ENCODE measurements at places on chromosomes 5 and 9.

- DNase-seq = no peak
These were observed 14.4 kb upstream of the SLC22A4 start for GRCh38 chr5:132279801-132280200.

DNA sequence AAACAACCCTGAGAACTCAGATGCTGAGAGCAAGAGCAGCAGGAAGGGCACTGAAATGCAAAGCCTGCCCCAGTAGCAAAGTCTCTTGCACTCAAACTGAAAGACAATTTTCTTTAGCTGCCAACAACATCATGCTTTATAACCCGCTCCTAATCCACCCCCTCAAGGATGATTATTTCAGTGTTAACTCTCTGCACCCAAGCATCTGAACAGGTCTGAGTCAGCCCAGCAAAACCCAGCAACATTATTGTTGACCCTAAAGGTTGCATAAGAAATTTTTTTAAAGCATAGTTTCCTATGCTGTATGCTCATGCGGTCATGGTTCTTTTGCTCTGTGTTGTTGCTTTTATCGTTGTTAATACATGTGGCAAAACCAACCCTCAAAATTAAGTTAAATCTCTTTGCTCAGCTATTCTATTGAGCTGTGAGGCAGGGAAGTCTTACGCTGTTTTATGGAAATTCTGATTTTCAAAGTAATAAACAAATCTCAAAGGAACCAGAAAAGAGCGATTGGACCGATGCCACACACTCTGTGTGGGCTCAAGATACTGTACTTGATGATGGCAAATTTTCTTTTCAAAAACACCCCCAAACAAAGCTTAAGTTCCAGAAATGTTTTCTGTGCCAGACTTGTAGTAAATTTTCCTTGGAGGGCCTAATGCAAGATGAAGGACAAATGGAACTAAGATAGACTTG lies 440.6 kb upstream of the MPDZ start:
- DNase-seq = no peak

DNA sequence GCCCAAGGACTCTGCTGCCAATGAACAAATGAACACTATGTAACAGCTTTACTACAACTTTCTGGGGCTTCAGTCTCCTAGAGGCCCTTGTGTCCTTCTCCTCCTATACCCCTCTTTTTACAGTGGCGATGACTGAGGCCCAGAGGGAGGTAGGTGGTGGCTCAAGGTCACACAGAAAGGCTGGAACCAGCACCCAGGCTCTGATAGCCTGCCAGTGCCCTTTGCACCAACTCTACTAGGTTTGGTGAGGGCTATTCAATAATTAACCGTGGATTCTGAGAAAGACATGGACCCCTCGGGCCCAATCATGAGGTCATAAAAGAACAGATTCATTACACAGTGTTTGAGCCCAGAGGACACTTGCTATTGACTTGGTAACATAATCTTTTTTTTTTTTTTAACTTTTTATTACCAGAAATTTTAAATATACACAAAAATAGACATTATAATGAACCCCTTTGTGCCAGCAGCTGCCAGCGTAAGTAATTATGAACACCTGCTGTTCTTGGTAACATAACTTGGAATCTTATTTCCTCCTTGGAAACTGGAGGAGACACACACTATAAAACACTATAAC lies 6.1 kb upstream of the ALDH1B1 start:
- no peak for DNase-seq

DNA sequence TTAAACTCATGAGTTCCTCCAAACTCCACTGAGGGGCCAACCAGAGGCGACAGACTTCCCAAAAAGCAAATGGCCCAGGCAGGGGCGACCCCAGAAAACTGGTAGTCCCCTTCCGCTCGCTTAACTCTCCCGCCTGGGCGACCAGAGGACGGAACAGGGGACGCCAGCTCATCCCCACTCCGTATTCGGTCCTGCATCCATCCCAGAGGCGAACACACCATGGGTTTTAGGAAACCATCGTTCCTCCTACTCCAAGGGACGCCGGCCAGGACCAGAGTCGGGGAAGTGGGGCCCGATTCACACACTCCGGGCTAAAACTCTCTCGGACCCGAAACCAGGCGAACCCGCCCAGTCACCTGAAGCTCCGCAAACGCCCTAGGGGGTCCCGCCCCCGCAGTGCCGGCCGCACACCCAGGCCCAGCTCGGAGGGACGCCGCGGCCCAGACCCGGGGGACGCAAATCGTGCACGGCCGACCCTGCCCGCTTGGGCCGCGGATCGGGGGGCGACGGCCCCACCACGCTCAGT lies 478 bp downstream of the TEX10 start:
- no peak for DNase-seq

DNA sequence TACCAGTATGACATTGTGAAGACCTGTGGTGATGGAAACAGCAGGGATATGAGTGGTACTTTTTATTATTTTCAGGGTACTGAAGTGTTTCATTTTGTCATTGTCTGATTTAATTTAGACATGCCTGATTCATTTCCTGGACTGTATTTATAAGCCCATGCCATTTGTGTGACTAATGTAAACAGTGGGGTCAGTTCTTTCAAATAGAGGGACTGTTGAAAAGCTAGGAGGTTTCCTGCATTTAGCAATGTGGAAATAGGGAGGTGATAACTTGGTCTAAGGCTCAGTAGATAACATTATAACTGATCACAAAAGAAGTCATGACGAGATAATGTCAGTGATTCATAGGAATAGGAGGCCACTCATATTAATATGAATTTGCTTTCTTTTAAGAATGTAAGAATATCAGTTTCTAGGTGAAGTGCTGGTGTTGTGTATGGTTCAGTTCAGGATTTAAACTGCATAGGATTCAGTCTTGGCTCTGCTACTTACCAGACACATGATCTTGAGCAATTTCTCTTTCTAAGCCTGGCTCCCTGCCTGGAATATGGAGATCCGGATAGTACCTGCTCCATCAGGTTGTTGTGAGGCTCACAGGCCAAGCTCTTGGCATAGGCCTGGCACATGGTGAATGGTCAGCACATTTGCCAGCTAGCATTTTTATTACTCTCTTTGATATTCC lies 7.5 kb downstream of the RASGRF2 start:
- DNase-seq = no peak

DNA sequence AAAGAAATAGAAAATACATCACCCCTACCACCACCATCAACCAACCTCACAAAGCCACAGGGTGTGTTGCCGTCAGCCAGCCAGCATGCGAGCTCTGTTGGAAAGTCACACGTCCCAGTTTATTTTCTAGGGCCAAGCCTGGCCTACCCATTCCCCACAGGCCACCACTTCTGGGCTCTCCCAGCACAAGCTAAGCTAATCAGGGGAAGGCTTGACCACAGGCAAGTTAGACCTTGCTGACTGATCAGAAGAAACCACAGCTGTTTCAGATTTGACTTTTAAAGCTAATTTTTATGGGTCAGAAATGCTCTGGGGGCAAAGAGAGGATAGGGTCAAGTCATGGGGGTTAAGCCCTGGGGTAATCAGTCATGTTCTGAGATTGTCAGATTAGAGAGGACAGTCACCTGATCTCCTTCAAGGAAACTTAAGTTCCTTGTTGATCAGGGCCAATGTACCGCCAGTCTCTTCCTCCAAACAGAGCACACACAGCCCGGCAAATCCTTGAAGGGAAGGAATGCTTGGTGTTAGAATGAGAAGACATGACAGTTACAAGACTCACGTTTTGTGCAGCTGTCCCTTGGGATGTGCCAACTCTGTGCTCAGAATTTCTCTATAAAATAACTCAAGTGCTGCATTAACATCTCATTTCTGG lies 7.6 kb downstream of the SHB start:
- no peak for DNase-seq

DNA sequence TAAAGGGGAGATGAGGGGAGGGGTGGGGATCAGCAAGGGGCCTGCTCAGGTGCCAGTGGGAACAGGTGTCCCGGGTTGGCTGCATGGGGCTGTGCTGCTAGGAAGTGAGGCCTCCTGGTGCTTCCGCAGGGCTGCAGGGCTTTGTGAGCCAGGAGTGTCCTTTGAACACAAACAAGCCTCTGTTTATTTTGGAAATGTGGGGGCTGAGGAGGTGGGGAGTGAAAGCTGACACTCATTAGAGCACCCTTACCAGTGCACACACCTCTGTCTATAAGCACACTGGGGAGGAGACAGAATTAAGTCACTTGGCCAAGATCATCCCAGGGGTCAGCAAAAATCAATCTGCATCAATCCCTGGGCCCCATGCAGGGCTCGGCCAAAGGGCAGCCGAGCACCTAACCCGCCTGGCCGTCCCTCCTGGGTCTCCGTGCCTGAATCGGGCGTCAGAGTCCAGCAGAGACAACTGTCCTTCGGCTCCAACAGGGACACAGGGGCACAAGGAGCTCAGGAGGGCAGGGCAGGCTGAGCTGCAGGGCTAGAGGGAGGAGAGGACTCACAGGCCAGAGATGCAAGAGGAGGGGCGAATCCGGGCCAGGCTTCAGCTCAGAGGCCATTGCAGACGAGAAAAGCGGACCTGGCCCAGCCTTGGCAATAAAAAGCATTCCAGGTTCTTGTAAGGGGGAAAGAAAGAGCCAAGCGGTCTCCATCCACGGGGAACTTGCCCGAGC lies 99.8 kb downstream of the VAV2 start:
- DNase-seq = no peak

DNA sequence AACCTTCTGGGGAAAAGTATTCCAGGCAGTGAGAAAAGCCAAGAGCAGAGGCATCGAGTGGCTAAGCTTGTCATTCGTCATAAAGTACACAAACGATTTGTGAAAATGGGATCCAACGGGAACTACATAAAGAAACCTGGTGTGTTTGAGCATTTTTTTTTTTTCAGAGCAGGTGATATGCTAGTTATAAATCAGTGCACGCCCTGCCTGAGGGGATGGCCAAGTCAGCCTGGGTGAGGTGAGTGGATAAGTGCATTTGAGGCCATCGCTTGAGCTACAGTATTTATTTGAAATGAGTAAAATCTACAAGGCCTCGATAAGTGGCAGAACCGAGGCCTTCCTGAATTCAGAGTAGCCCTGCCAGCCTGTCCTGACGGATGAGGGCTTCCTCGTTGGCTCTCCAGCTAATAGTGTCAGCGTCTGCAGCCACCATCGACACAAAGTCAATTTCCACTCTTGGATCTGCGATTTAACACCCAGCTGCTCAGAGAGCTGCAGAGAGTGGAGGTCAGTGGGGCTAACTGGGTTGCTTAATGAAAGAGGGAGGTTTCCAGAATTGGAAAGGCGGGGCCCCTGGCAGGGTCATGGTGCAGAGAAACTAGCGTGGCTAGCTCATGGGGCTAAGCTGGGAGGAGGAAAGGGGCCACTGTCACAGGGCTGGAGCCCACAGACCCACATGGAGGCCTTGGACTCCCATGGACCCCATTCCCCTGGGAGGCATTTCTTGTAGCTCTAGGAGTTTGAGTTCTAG lies 27.3 kb downstream of the PPARGC1B start:
- DNase-seq = no peak

- DNase-seq = no peak
These were observed 12.8 kb upstream of the TLR4 start for GRCh38 chr9:117691367-117691766.

DNA sequence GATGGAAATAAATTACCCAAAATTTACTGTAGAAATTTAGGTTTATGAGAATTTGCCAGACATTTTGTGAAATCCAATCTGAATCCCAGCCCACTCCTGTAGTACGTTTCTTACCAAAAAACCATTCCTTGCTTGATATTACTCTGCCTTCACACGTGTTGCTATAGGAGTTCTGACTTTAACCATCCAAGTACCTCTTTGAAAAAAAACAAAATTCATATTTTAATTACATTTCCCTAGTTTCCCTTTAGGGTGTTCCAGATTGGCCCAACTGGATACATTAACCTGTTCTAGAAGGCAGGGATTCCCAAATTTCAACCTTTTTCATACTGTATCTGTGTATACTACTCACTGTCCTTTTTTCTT lies 1.4 kb upstream of the PJA2 start:
- DNase-seq = no peak

GRCh38 chr9:89777544-89777943 lies 172.7 kb downstream of the GADD45G start:
- no peak for DNase-seq

GRCh38 chr5:181059297-181060230 lies 19.5 kb downstream of the BTNL9 start:
- no peak for DNase-seq

GRCh38 chr5:62385816-62386400 lies 17.8 kb downstream of the DIMT1 start:
- DNase-seq = no peak

DNA sequence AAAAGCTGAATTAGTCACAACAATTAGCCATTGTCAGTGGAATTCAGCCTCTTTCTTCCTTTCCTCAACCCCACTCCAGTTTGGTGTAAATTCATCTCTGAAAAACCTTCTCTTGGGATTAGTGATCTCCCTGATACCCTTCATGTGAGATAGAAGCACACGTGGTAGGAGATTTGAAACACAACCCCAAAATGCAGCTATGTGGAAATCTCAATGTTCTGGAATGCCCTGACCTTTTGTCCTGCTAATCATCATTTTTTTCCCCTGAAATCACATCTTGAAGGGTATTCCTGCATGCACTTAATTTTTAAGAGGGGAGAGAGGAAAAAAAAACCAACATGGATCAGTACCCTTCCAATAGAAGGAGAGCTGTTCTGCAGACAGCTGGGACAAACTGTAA lies 612.6 kb downstream of the EBF1 start:
- no peak for DNase-seq

- DNase-seq = no peak
These were observed 216.8 kb upstream of the OTULINL start for GRCh38 chr5:14364576-14365472.

- DNase-seq = no peak
These were observed 35.5 kb downstream of the RFK start for GRCh38 chr9:76358628-76359280.

GRCh38 chr9:29129763-29130162 lies 1556.5 kb upstream of the C9orf72 start:
- DNase-seq = no peak

GRCh38 chr5:134053314-134053839 lies 48.6 kb upstream of the VDAC1 start:
- DNase-seq = no peak

GRCh38 chr5:131589510-131590348 lies 45.3 kb downstream of the RAPGEF6 start:
- no peak for DNase-seq

DNA sequence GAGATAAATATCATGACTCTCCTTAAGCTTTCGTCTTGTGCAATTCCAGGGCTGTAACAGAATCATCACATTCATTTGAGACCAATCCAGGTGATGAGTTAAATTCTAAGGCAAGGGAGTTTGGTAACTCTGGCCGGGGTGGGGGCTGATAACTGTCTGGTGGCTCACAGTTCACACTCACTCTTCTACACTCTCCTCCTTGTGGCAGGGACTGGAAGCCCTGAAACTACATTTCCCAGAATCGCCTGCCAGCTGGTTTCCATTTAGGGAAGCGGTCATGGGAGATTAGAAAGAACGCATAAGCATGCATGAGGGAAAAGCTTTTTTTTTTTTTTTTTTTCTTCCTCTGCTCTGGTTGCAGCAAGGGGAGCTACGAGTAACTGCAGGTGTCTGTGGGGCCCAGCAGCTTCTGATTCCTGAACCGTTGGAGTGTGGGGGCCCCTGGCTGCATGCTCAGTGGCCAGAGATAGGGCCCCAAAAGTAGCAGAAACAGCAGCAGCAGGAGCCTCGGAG lies 154.8 kb upstream of the TBC1D2 start:
- DNase-seq = no peak

- DNase-seq = no peak
These were observed 2171.9 kb upstream of the WWC1 start for GRCh38 chr5:166119506-166119905.

GRCh38 chr5:89047571-89047970 lies 164.6 kb upstream of the MEF2C start:
- DNase-seq = no peak

GRCh38 chr9:96686638-96687335 lies 31.7 kb upstream of the PRXL2C start:
- DNase-seq = peak; percentile 22

Measured in cortex of kidney (tissue), 1 donor.